T47D (cell line): ENCODE measurements at places on chromosomes 2 and 18.

GRCh38 chr2:26911911-26912861 is 58.3 kb upstream of the MAPRE3 start:
- no peak for DNase-seq

GRCh38 chr18:37302519-37302918 is 263.1 kb downstream of the CELF4 start:
- no peak for DNase-seq

DNA sequence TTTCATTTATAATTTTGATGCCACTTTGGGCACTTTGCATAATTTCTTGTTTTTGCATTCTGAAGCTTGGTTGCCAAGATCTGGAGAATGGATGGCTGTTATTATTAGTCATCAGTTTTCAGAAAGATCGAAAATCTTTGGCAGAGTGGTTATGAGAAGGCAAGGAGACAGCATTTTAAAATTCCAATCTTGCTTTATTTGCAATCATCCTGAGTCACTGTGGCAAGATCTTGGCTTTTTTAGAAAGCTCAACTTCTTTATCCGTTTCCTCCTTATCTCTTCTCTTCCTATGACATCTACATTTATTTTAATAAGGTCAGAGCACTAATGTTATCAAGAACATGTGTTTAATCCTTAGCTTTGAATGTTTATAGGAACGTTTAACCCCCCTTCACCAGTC is 31.1 kb upstream of the EIF2AK3 start:
- no peak for DNase-seq

DNA sequence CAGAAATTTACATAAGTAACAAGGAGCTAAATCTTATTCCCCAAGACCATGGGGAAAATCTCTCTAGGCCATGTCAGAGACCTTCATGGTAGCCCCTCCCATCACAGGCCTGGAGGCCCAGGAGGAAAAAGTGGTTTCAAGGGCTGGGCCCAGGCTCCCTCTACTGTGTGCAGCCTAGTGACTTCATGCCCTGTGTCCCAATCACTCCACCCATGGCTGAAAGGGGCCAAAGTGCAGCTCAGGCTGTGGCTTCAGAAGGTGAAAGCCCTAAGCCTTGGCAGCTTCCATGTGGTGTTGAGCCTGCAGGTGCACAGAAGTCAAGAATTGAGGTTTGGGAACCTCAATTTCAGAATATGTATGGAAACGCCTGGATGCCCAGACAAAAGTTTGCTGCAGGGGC is 1612.7 kb upstream of the SLC39A10 start:
- no peak for DNase-seq

GRCh38 chr2:44131177-44131576 is 37.5 kb upstream of the PPM1B start:
- DNase-seq, result no peak
